ENCODE measurements at places on chromosomes 3 and 15. TPM values are rescaled to one million over a fixed set of nuclear protein-coding genes. Genes with fewer than 3 reads are reported as not detected.

Gene CFAP92
- 1.9 TPM for total RNA-seq

Gene IQCF5
- total RNA-seq, result not detected

Gene STT3B
- 130 TPM for total RNA-seq

Gene ZNF280D
- 42.6 TPM for total RNA-seq

Gene GRK7
- total RNA-seq, result not detected

Gene CASR
- not detected for total RNA-seq

Gene CATSPER2
- total RNA-seq, result 2.6 TPM

Gene SKIL
- 25.4 TPM for total RNA-seq

Gene GABRR3
- not detected for total RNA-seq

Gene MORC1
- not detected for total RNA-seq

Gene GOLGA8G
- not detected for total RNA-seq

Gene MBD4
- total RNA-seq, result 26.0 TPM

Gene ZNF501
- total RNA-seq, result 1.1 TPM

Gene TMC3
- total RNA-seq, result not detected

Gene TMEM87A
- total RNA-seq, result 55.7 TPM
